ACHN (cell line): ENCODE measurements at places on chromosomes 2 and 18.

DNA sequence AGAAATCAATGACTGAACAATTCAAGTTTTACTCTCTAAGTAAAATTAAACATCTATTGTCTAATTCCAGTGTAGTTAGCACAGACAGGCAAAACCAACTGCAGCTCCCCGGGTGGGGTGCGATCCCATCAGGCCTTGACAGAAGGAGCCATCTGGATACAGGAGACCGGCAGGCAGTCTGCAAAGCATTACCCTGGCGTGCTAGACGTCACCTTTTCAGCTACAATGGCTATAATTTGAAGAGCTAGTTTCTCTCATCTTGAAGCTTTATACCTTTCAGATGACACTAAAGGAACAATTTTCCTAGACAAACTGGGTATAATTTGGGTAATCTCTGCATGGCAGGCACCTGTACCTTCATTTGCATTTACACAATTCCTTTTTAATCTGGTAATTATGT is 761.5 kb upstream of the SOX11 start:
- DNase-seq = no peak

DNA sequence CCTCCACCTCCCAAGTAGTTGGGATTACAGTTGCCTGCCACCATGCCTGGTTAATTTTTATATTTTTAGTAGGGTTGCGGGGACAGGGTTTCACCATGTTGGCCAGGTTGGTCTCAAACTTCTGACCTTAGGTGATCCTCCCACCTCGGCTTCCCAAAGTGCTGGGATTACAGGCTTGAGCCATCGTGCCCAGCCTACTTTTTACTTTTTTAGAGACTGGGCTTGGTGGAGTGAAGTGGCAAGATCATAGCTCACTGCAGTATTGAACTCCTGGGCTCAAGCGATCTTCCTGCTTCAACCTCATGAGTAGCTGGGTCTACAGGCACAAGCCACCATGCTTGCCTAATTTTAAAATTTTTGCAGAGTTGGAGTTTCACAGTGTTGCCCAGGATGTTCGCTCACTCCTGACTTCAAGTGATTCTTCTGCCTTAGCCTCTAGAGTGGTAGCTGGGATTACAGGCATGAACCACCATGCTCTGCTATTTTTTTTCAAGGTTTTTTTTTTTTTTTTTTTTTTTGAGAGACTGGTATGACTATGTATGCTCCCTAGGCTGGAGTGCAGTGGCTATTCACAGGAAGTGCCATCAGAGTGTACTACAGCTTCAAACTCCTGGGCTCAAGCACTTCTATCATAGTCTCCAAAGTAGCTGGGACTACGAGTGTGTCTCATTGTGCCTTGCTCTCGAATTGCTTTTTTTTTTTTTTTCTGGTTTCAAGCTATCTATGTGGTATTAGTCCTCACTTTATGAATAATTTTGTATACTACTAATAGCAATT is 11.9 kb downstream of the MSH2 start:
- no peak for DNase-seq

DNA sequence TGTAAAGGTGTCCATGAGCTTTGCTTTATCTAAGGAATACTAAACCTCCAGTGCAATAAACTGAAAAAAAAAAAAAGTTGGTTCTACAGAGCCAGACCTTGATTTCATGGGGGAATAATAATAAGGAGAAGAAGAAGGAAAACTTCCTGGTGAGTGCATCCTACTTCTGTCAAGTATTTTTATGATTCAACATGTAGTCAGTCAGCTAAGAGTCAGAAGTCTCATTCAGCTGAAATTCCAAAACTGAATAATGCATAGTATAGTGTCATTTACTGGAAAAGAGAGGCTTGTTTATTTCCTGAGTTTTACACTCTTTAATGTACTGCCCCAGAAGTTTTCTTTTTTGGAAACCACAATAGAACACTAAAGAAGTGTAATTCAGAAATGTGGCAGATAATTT is 77.8 kb upstream of the TACR1 start:
- DNase-seq = peak; percentile 16

GRCh38 chr2:105376010-105376409 is 22.8 kb downstream of the FHL2 start:
- no peak for DNase-seq

DNA sequence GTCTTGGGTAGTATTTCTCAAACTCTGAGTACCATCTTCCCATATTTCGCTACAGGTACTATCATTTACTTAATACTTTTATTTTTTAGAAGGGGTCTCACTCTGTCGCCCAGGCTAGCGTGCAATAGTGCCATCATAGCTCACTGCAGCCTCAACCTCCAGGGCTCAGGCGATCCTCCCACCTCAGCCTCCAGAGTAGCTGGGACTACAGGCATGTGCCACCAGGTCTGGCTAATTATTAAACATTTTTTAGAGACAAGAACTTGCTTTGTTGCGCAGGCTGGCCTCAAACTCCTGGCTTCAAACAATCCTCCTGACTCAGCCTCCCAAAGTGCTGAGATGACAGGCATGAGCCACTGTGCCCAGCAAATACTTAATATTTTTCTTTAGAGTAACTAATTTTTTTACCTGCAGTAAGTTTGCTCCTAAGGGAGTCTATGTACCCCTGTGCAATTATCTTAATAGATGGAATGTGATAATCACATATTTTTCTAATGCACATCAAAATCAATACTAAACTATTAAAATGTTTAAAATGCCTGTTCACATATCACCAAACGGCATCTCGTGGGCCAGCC is 100.6 kb upstream of the ST3GAL5 start:
- DNase-seq = no peak

- DNase-seq = no peak
These were observed 391.8 kb upstream of the CRIM1 start for GRCh38 chr2:35963824-35964223.
